Body of pancreas (tissue), 4 donors: ENCODE measurements at places on chromosomes 1 and 21.

- no peak for DNase-seq
Measured at GRCh38 chr1:175269151-175269550, 76.6 kb upstream of the KIAA0040 start.

GRCh38 chr1:230643908-230644307 is 1.6 kb downstream of the COG2 start:
- no peak for DNase-seq

GRCh38 chr1:173329726-173330125 is 122.6 kb upstream of the TNFSF4 start:
- no peak for DNase-seq

DNA sequence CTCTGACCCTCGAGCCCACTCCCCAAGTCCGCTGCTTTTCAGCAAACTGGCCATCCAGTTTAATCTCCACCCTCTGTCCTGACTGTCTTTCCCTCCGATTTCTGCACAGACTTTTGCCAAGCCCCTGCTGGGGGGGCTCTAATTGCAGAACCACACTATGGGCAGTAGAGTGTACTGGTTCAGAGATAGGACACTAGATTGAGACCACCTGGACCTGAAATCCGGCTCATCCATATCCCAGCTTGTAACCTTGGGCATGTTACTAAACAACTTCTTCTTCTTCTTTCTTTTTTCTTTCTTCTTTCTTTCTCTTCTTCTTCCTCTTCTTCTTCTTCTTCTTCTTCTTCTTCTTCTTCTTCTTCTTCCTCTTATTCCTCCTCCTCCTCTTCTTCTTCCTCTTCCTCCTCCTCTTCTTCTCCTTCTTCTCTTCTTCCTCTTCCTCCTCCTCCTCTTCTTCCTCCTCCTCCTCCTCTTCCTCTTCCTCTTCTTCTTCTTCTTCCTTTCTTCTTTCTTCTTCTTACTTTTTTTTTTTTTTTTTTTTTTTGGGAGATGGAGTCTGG is 7.7 kb downstream of the LRRC71 start:
- no peak for DNase-seq

DNA sequence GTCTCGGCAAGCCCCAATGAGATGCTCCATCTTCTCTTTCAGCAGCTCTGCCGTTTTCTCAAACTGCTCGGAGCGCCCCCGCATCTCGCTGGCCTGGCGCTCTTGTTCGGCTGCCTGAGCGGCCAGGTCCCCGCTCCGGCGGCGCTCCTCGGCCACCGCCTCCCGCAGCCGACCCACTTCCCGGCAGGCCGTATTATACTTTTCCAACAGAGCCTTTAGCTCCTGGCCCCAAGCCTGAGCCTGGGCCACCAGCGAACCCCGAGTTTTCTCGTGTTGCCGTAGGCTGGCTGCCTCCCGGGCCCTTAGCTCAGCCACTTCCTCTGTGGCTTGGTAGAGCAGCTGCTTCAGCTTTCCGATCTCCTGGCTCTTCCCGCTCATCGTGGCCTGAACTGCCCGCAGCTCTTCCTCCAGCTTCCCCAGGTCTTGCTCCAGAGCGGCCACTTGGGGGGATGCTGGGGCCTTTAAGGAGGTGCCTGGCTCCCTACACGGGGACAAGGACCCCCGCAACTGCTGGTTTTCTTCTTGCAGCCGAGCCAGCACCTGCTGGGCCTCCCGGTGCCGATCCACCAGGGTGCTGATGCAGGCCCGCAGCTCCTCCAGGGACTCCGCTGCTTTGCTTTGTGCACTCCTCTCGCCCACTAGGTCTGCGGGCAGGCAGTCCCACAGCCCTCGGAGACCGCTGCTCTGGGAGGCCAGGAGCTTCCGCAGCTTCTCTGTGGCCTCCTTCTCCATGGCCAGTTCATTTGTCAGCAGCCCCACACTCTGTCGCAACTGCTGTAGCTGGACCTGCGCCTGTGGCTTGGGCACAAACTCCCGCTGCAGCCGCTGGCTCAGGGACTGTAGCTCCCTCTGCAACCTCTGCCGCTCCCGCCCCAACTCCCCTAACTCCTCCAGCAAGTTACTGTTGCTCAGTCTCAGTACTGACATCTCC is 13.4 kb upstream of the PIAS3 start:
- peak; percentile 43 for DNase-seq

- no peak for DNase-seq
Measured at GRCh38 chr1:63819795-63820194, 46.0 kb downstream of the ROR1 start.

GRCh38 chr1:208047476-208047934 is 136.6 kb upstream of the CD34 start:
- DNase-seq, result peak; percentile 88

- peak; percentile 58 for DNase-seq
Measured at GRCh38 chr1:19454265-19455146, 30.8 kb downstream of the CAPZB start.

GRCh38 chr1:36092166-36092797 is 3.6 kb downstream of the ADPRS start:
- no peak for DNase-seq

GRCh38 chr1:51525295-51525694 is 6.2 kb upstream of the EPS15 start:
- no peak for DNase-seq

DNA sequence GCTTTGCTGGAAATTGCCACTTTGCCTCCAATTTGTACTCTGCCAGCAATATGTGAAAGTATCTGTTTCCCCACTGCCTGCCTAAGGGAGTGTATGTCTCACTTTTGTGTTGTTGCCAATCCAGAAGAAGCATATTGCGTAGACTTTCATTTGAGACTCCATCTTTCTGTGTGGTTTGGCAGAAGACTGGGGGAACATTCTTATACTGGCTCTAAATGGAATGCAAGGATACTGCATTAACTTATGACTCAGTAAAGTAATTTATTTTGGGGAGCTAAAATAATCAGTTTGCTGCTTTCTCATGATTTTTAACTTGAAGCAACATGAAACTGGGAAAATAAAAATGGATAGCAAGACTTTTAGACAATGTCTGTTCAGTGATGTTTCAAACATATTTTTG is 107.7 kb upstream of the TMPRSS2 start:
- no peak for DNase-seq

DNA sequence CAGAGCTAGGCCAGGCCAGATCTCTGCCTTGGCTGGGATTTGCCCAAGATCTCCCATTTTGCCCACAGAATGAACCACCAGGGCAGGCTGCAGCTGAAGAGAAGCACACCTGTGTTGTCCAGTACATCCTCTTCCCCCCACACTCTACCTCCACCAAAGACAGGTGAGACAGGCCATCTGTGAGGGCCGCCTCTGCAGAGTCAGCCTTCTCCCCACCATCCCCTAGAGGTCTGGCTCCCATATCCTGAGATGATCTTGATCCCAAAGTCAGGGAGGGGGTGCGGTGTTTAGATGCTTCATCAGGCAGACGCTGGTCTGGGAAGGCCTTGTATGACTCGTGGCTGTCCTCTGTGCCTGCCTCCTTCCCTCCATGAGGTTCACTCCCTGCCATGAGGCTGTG is 28.7 kb downstream of the HYI start:
- DNase-seq, result no peak

DNA sequence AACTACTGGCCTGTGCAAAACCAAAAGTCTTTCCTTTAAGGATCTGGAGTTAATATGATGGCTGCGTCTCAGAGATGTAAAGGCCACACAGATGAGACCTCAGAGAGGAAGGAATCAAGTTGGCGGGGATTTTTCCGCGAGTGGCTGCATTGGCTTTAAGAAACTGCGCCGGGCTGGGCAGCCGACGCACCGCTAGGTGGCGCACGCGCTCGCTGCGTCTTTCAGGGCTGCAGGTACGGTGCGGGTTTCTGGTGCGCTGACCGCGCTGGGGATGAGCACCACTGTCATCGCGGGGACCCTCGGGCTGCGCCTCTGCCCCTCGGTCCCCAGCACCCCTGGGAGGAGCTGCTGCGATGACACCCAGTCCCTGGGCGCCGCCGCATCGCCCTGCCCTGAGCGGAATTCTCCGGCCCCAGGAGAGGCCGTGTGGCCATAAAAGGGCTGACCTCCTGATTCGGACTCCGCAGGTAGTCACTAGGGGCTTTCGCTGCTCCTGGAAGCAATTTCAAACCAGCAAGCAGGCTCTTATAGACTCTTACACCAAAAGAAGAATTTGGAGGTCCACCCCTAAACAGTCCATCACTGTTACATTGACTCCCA is 241.0 kb downstream of the KCNJ6 start:
- peak; percentile 71 for DNase-seq

DNA sequence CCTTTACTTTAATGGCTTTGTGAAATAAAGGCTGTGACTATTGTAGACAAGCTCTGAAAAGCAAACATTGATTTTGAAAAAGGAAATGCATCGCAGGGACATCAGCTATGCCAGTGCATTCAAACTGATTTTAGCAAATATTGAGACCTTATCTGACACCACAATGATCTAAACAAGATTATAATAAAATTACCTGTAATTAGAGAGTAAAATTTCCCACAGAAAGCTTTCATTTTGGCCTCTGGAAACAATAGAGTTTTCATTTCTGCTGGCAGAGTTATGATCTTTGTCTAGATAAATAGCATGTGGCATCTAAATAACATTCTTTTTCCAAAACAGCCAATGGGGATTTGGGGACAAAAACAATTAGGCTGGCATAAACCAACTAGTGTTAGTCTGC is 650.4 kb upstream of the PRMT6 start:
- DNase-seq, result no peak

- peak; percentile 61 for DNase-seq
Measured at GRCh38 chr1:206725109-206725963, 40.6 kb downstream of the MAPKAPK2 start.

- DNase-seq, result no peak
Measured at GRCh38 chr1:17434601-17435000, 4.9 kb downstream of the RCC2 start.

GRCh38 chr1:39683591-39684312 is 7.5 kb downstream of the HPCAL4 start:
- no peak for DNase-seq

- DNase-seq, result no peak
Measured at GRCh38 chr21:46098303-46099141, 610 bp downstream of the COL6A2 start.

GRCh38 chr1:21259316-21260076 is 30.8 kb downstream of the ECE1 start:
- no peak for DNase-seq

- peak; percentile 77 for DNase-seq
Measured at GRCh38 chr1:39258146-39258924, 53.8 kb downstream of the MACF1 start.

DNA sequence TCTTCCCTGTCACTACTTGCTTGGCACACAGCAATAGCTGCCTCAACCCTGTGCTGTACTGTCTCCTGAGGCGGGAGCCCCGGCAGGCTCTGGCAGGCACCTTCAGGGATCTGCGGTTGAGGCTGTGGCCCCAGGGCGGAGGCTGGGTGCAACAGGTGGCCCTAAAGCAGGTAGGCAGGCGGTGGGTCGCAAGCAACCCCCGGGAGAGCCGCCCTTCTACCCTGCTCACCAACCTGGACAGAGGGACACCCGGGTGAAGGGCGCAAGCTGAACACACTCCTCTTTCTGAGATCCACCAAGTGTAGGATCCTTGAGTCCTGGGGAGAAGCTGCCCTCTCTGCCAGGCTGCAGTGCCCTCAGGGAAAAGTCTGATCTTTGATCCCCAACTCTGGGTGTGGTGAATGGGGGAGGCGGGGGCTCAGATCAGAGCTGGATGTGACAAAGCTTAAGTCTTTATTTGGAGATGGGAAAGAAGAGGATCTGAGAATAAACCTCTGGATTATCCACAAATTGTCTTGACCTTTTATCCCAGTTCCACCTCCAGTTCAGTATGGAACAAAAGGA is 1.2 kb downstream of the RXFP4 start:
- DNase-seq, result no peak

DNA sequence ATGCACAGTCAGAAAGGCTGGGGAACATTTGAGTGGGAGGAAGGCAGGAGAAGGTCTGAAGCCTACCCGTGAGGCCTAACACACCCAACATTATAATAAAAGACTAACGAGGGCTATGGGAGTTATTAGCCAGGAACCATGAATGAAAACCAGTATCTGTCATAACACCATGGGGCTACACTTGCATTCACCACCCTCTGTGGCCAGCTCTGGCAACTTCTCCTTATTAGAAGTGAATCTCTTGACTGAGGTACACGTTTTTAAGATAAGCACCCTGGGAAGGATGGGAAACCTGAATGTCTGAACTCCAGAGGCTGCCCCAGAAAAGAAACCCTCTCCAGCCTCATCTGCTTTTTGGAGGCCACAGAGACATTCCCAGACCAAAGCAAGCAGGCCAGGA is 204.3 kb upstream of the RAB4A start:
- no peak for DNase-seq

GRCh38 chr1:20589331-20590278 is 708 bp downstream of the CDA start:
- peak; percentile 62 for DNase-seq

- peak; percentile 58 for DNase-seq
Measured at GRCh38 chr1:15176898-15177665, 23.5 kb downstream of the TMEM51 start.

GRCh38 chr1:244041466-244042120 is 9.5 kb upstream of the ZBTB18 start:
- DNase-seq, result no peak

- no peak for DNase-seq
Measured at GRCh38 chr1:150102986-150103385, 35.4 kb downstream of the VPS45 start.

GRCh38 chr1:178461701-178462100 is 35.1 kb downstream of the CLEC20A start:
- DNase-seq, result no peak

DNA sequence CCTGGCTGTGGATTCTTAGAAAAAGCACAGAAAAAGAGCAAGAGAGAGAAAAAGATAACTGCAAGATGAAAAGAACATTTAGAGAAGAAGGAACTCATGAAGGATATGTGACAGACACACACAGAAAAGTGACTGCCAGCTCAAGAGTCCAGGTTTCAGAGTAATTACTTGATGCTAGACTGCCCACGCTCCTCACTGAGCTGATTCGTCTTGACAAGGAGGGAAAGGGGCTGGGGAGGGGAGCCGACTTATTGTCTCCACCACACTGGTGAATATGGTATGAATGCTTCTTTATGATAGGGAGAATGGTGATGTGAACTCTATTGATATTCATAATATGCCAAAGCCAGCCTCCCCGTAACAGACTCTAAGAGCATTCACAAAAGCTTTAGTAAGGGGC is 140.4 kb downstream of the BRINP2 start:
- no peak for DNase-seq

DNA sequence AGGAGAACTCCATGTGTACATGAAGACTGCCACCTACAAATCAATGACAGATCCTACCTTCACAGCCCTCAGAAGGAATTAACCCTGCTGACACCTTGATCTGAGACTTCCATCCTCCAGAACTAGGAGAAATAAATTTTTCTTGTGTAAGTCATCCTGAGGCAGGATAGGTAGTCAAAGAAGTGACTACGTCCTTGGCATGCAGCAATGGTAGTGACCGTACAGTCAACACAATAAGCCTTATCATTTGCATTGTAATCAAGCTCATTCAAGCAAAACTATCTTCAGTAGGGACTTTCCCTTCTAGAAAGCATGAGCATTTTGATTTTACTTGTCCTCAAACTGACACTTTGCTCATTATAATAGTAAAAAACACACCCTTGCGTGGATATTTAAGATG is 64.0 kb upstream of the KCNK1 start:
- no peak for DNase-seq

- DNase-seq, result no peak
Measured at GRCh38 chr1:231720652-231721325, 94.2 kb downstream of the DISC1 start.
